Astrocyte of the hippocampus (primary cell): ENCODE measurements at places on chromosomes 7 and 10.

DNA sequence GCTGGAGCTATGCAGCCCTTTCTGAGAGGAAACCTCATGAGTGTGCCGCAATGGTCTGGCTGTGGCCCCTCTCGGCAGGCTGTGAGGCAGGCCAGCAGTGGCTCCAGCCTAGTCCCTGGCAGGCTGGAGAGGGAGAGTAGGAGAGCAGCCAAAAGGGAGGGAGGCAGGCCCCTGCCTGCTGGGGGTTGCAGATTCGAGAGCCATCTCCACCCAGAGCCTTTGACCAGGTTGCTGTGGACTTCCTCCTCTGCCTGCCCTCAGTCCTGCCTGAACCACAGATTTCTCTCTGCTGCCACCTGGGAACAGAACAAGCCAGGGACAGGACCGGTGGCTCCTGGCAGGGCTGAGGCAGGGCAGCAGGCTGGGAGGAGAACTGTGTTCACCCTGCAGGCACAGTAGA is 13.9 kb downstream of the PAX2 start:
- DNase-seq, result no peak

DNA sequence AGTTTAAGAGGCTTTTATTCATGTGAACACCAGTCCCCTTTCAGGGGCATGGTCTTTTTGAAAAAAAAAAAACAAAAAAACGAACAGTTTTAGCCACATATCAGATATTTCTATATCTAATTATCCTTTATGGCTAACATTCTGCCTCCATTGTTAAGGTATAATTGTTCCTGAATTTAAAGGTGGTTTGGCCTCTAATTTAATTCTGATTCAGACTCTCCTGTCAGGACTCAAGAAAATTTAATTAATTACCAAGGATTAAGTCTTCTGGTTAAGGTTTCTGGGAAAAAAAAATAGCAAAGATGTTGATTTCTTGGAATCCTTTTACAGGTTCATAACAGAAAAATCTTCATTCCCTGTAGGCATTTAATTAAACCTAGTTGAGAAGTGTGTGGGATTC is 27.4 kb downstream of the COL1A2 start:
- DNase-seq, result no peak

GRCh38 chr10:83254698-83255097 is 884.6 kb upstream of the GHITM start:
- no peak for DNase-seq

- peak; percentile 79 for DNase-seq
Measured at GRCh38 chr7:27196287-27196767, 3.6 kb downstream of the HOXA13 start.

DNA sequence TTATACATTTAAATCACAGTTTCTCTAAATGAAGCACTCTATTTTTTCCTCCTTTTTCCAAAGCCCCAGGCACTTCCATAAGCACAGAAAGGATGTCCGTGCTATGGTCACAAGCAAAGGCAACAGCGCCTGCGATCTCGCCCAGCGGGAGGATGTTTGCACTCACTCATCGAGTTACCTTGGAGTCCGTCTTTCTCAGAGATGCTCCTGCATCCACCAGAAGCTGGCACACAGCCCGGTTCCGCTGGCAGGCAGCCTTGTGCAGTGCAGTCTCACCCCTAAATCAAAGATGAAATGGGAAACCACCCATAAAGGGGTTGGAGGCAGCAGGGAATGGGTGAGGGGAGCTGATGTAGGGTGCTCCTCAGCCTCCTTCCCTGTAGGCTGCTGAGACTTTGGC is 51.9 kb upstream of the PTN start:
- peak; percentile 14 for DNase-seq

GRCh38 chr7:20779041-20779440 is 7.6 kb downstream of the SP8 start:
- DNase-seq, result no peak

DNA sequence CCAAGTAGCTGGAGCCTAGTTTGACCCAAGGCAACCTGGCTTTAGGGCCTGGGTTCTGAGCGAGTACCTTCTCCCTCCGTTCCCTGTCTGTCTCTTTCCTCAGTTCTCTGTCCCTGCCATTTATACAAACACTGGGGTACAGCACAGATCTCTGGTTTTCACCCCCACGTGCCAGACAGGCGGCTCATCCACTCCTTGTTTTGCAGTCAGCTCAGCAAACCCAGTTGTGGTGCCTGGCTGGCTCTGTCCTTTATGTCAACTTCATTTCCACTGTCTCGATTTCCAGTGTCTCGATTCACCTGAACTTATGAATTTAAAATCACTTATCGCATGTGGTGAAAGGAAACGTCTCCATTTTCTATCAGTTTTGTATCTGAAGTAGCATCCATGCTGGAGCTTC is 230.8 kb downstream of the FRMD4A start:
- no peak for DNase-seq

- peak; percentile 46 for DNase-seq
Measured at GRCh38 chr7:75623390-75624133, 115.2 kb downstream of the HIP1 start.

DNA sequence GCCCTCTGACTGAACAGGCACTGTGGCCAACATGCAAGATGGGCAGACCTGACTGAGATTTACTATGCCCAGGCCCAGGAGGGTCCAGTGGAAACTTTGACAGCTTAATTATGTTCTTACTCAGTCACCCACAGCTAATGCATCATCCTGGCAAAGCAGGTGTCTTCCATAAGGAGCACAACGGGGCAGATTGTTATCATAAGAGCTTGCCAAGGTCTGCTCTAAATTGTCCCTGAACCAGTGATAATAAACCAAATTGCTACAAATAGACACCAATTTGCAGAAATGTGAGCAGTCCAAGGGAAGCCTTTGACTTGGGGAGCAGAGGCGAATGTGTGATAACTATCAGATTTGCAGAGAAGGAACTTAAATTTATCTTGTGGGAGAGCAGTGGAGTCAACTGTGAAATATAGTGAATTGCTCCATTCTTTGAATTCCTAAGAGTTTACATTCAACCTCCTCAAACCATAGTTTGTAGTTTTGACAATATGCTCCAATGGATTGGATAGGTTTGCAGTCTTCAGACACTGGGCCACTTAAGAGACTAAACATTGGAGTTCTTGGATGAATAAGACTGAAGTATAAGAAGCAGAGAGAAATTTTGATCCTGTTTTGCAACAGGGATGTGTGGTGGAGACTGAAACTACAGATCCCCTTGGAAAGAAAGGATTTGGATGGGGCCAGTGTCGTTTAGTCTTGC is 494.7 kb downstream of the CCSER2 start:
- no peak for DNase-seq

DNA sequence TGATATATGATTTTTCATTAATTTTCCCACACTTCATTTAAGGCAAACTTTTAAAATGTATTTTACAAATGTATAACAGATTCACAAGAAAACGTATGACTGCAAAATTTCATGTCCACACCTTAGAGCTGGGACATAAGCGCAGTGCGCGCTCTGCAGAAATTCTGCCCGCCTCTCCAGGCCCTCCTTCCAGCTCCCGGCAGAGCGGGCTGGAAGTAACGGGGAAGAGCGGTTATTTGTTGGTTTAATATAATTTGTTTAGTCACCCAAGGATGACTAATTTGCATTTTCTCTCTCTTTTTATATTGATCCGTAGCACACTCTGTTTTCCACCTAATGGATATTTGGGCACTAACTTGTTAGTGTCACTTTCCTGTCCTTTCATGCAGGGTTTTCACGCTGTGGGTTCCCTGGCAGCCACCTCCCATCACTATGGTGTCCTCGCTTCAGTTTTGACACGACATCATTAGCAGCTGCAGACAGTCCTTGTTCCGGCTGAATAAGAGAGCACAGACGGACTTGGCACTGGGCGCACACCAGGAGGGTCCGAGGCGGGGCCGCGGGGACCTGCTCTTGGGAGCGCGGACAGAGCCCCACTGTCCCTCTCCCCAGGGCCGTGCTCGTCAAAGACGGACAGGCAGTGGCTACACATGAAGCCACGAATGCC is 129.2 kb upstream of the SEC61G start:
- DNase-seq, result peak; percentile 34

DNA sequence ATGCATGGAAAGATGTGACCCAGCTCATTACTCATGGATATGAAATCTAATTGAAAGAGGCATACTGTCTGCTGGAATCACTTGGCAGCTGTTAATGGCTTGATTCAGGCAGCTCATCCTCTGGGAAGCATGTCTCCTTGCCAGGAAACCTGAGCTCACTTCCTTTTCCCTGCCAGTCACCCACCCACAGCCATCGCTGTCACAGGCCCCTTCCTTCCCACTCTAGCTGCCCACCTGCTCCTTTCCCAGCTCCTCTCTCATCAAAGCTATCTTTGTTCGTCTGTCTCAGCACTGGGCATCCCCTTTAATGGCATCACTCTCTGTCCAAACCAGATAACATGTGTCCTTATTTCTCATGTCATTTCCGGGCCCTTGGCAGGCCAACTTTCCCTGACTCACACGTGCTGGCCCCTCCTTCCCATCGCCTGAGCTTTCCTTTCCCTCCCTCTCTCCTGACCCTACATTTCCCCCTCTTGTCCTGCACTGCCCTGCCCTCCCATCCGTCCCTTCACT is 721.9 kb downstream of the TNS3 start:
- DNase-seq, result no peak

GRCh38 chr7:4000934-4001333 is 681.2 kb upstream of the FOXK1 start:
- DNase-seq, result no peak

GRCh38 chr10:77212632-77213031 is 425.0 kb downstream of the KCNMA1 start:
- no peak for DNase-seq

DNA sequence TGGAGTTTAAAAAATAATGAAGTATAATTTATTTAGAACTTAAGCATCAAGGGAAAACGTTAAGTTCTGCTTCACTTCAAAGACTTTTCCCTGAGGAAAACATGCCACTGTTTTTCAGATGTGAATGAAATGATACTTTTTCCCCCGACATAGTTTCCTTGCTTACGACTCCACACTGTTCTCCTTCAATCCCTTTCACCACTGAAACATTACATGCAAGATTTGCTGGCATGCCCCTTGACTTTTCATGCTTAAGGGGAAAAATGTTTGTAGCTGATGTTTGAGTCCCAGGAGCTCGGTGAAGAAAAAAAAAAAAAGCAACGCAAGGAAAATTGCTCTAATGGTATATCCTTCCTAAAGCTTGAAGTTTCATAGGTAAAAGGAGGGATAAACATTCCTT is 10.0 kb downstream of the GLI3 start:
- peak; percentile 48 for DNase-seq

GRCh38 chr7:157508477-157508881 is 171.7 kb downstream of the DNAJB6 start:
- no peak for DNase-seq

DNA sequence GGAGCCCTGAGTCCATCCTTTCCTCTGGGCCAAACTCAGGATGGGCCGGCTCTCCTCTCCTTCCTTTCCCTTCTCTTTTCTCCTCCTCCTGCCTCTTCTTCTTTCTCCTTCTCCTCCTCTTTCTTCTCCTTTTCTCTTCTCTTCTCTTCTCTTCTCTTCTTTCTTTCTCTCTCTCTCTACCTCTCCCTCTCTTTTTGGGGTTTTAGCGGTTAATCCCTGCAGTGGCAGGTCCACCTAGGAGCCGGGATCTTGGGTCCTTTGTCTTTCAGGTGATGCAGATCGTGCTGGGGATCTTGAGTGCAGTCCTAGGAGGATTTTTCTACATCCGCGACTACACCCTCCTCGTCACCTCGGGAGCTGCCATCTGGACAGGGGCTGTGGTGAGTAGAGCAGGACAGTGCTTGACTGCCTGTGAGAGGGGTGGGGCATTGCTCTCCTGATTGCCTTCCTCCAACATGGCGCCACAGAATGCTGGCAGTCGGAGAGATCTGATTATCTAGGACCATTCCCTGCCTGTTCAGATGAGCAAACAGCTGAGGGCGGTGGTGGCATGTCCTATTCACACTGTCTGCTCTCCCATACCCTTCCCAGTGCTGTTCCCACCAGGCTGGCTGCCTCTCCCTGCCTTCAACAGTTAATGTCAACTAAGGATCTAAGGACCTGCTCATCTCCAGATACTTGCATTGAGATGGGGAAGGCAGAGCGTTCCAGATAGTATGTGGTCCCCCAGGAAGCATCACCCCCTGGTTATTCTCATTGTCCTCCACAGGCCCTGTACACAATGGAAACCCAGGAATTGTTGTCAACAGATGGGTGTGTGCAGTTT is 1.6 kb downstream of the TMEM176A start:
- no peak for DNase-seq

- DNase-seq, result no peak
Measured at GRCh38 chr10:89248990-89249389, 2.6 kb downstream of the LIPA start.

- DNase-seq, result no peak
Measured at GRCh38 chr10:110059925-110060324, 52.1 kb downstream of the ADD3 start.

GRCh38 chr7:50869108-50869725 is 86.5 kb upstream of the GRB10 start:
- peak; percentile 85 for DNase-seq

- DNase-seq, result no peak
Measured at GRCh38 chr7:28245123-28245878, 64.7 kb upstream of the JAZF1 start.

GRCh38 chr7:12211711-12212485 is 804 bp downstream of the TMEM106B start:
- peak; percentile 31 for DNase-seq

DNA sequence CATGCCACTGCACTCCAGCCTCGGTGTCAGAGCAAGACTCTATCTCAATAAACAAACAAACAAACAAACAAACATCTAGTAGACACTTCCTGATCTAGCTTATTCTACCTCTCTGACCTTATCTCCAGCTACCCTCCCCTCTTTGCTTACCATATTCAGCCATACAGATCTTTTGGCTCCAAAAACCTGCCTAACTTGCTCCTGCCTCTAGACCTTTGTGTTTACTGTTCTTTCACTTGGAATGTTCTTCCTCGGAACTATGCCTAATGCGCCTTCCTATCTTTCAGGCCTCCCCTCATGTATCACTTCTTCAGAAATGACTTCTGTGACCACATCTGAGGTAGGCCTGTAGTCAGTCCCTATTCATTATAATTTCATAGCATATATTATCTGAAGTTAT is 20.3 kb upstream of the WNT8B start:
- DNase-seq, result no peak

- peak; percentile 44 for DNase-seq
Measured at GRCh38 chr10:82206831-82207230, 331.8 kb downstream of the NRG3 start.

GRCh38 chr10:3099291-3100092 is 32.1 kb downstream of the PFKP start:
- peak; percentile 65 for DNase-seq

DNA sequence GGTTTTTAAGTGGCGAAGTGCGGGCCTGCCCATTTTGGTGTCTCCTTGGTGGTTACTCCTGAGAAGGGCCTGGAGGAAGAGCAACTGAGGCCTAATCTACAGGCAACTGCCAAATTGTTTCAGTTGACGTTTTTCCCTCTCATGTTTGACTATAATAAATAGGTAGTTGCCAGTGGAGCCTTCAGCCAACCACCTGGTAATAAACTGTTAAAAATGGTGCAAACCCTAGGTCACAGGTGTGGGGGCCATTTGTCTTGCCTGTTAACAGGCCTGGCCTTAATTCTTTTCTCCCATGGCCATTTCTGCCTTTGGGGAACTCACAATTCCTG is 3.7 kb downstream of the IKZF1 start:
- DNase-seq, result no peak

- DNase-seq, result no peak
Measured at GRCh38 chr7:29095631-29096445, 50.5 kb downstream of the CPVL start.
